ENCODE measurements at places on chromosomes 7 and 10.

GRCh38 chr10:129520440-129521080 lies 53.5 kb downstream of the MGMT start:
- no peak for DNase-seq

GRCh38 chr10:127386606-127387327 lies 162.3 kb upstream of the NPS start:
- no peak for DNase-seq

- no peak for DNase-seq
These were observed at the start of gene LRIT2 for GRCh38 chr10:84225427-84226173. Gene LRIT2, minus strand, starts transcription at chr10:84225544. Its CDS starts 24 bp downstream, at chr10:84225520.

DNA sequence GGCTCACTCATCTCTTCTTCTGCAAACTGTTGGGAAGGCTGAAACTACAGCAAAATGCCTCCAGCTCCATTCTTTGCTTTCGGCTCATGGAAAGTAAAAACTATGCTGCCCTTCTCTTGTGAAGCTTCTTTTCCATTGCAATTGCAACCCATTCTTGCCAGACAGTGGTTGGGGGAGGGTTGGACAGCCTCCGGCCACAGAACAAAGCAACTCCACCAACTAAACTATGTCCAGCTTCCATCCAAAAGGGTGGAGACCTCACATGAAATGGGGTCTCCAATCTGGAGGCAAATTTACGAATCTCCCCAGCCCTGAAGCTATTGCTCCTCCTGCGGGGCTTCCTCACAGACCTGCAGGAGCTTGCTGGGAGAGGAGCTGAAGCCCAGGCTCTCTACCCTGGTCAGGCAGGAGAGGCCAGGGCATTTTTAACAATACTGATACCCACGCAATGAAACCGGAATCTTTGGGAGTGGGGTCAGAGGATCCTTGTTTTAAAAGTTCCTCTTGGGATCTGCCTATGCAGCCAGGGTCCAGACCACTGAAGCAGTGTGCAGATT lies 549 bp downstream of the GPNMB start:
- no peak for DNase-seq

DNA sequence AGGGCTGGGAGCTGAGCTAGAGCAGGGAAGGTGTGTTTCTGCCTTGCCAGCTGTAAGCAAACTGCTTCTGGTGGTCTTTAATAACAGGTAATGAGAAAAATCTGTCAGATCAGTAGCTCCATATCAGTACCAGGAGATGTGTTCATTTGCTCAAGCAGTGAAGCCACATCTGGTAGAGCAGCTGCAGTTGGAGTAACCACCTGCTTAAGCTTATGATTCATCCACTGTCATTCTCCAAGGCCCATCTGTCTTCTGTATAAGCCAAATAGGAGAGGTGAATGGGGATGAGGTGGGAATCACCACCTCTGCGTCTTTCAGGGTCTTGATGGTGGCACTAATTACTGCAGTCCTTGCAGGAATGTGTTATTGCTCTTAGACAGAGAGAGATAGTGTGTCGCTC lies 18.4 kb upstream of the COBL start:
- no peak for DNase-seq

GRCh38 chr10:78859769-78860168 lies 209.0 kb upstream of the ZMIZ1 start:
- DNase-seq, result no peak

DNA sequence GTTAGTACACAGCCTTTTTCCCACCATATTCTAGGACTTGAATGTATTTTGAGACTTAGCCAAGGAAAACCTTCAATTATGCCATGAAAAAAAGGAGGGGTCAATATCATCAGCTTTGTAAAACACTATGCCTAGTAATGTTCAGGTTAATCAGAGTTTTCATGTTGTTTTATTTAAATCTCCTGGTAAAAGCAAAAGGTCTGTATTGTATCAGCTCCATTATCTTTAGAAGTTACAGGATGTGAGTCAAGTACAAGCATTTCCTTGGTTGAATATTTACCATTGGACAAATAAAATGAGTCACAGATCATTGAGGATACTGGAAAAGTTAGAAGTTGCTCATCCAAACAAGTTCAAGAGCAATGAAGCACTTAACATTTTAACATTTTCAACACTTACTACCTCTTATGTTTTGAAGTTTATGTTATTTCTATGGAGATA lies 89.9 kb upstream of the CAPZA2 start:
- no peak for DNase-seq

DNA sequence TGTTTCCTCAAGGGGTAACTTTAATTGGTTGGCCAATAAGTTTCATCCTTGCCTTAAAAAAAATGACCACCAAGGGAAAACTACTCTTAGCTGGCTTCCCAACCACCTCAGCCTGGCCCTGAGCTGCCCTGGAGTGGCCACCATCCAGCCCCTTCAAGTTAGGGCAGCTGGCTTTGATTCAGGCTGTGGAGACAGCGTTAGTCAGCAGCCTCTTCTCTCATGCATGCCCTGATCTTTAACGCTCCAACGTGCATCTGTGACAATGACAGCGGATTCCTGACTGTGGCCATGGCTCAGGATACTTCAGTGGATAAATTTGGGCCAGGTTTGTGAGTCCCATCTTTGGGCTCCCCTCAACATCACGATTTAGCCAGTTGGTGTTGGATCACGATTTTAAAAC lies 111.6 kb downstream of the RBM20 start:
- no peak for DNase-seq

- DNase-seq, result no peak
These were observed 218.7 kb downstream of the ABCA13 start for GRCh38 chr7:48389977-48390376.

DNA sequence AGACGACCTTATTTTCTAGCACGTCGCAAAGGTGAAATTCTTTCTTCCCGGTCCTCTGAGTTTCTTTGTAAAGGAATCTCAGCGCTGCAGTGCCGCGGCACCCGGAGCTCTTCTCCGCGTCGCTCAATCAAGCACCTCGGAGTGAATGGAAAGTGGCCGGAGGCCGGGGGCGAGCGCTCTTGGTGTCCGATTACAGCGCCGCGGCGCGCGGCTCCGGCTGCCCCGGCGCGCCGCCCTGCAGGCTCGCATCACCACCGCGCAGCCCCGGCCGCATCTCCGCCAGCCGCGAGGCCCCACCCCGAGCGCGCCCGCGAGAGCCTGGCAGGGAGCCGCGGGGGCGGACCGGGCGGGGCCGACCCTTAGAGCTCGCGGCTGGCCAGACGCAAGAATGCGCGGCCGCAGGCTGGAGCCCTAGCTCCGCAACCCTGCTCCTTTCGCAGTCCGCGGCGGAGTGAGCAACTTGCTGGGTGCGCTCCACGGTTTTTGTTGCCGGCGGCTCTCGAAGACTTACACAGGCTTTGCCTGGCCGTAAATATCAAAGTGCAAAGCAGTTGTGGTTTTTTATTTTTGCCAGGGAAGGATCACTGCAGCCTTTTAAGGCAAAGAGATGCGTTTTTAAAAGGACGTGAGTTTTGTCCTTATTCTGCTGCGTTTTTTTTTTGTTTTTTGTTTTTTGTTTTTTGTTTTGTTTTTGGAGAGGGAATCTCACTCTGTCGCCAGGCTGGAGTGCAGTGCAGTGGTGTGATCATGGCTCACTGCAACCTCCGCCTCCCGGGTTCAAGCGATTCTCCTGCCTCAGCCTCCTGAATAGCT lies at the start of gene SEMA3C:
Gene SEMA3C (minus strand): TSS at position 143 of the 813 bp plus-strand sequence. CDS start 2,270 bp downstream, outside the sequence.
- DNase-seq, result peak; percentile 3

- peak; percentile 32 for DNase-seq
These were observed 518 bp downstream of the WAPL start for GRCh38 chr10:86520871-86521677.

DNA sequence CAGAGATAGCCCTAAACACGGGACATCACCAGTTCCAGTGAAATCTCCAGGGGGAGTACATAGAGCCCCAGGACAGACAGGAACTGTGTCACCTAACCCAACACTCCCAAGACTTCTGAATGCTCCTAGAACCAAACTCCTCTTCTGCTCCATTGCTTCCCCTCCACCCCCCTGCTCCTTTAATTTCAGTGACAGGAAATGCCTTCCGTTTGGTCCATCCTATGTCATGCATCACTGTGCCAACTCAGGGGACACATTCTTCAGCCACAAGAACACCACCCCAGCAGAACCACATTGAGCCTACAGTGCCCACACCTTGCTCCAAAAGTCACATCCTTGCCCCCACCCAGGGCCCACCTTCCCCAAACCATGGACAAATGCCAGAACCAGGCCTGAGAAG lies 100.5 kb downstream of the KCNMA1 start:
- no peak for DNase-seq

DNA sequence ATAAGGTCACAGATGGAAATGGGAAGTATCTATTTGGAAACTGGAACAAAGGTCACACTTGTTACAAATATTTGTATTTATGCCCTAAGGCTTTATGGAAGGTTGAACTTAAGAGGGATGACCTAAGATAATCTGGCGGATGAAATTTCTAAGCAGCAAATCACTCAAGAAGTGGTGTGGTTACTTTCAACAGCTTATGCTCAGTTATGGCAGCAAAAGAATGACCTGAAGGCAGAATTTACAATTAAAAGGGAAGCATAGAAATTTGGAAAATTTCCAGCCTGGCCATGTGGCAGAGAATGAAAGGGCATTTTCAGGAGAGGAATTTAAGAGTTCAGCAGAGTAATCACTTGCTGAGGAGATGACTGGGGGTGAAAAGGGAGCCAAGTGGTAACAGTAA lies 95.8 kb upstream of the TNS3 start:
- DNase-seq, result no peak

GRCh38 chr7:138025215-138026186 lies 23.6 kb upstream of the CREB3L2 start:
- no peak for DNase-seq

DNA sequence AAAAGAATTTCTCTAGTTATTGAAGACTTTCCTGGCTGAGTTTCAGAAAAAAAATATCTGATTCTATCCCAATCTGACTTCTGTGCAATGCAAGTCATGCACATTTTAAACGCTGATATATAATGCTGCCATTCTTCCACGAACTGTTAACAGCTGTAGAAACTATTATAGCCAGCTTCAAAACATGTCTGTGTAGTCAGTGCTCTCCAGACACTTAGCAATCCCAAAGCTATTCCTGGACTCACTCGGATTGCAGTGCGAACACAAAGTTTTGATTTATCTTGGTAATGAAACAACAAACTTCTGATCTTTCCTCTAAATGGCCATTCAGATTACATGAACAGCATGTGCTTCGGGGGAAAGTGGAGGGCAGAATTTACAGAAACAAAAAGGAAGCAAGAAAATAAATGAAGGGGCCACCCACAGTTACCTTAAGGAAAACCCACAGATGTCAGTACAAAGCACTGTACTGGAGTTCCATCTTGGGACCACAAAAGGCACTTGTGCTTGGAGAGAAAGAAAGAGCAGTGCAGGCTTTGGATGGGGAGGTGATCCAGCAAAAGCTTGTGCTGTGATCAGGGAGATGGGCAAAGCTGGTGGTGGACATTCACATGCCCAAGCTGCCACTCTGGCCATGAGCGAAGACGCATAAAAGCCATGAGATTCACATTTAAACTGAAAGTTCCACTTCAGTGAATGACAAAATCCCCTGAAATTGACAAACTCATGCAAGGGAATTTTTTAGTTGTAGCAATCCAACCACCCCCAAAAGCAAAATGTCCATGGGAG lies 32.1 kb upstream of the ADO start:
- no peak for DNase-seq

DNA sequence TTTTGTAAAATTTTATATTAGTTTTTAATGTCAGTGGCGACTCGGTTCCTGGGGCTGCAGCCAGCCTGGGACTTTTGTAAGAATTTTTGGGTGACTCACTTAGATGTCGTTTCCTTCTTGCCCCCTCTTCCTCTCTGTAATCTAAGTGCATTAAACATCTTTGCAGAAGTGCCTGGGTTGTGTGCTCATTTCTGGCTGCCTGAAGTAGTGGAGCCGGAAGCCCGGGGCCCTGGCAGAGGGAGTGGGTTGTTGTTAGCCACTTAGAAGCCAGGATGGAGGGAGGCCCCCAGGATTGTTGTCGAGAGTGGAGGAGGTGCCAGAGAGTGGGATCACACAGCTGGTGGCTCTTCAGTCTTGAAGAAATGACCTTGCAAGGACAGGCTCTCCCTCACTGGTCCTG lies 11.0 kb upstream of the TRIM8 start:
- DNase-seq, result peak; percentile 33

DNA sequence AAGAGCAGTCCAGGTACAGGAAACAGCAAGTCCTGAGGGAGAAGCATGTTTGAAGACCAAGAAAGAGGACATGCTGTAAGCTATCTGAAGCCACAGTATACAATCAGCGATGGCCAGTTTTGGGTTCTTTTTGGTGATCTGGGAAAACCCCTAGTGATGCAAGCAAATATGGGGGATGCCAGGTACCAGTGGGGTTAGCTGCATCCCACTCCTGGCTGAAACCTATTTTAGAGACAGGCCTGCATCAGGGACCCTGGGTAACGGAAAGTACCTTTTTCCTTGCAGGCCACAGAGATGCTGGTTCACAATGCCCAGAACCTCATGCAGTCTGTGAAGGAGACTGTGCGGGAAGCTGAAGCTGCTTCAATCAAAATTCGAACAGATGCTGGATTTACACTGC lies 32.9 kb downstream of the AP3M1 start:
- no peak for DNase-seq

GRCh38 chr7:134750083-134751062 lies 29.1 kb upstream of the CALD1 start:
- DNase-seq, result peak; percentile 63

- DNase-seq, result no peak
These were observed 245.2 kb downstream of the ADAM12 start for GRCh38 chr10:126143117-126143516.

- no peak for DNase-seq
These were observed 153.1 kb downstream of the CDK14 start for GRCh38 chr7:90749262-90749661.

- no peak for DNase-seq
These were observed 68.8 kb downstream of the ITGB8 start for GRCh38 chr7:20399521-20399920.

GRCh38 chr7:100983451-100984187 lies 14.3 kb downstream of the MUC12 start:
- no peak for DNase-seq

DNA sequence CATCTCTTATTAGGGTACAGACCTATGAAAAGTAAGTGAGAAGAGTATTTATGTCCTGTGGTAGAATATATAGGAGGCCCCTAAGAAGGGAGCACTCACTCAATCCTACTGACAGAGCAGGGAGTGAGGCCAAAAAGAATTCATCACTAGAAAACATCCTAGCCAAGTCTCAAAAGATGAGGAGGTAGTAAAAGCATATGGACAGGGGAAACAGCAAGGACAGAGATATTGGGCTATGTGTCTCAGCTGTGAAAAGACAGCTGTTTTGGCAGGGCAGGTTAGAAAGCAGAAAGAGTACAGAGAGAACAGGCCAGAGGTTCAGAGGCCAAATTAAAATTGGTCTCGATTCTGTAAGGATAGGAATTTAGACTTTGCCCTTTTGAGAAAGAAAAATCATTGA lies 548.3 kb upstream of the ANKRD30A start:
- no peak for DNase-seq

DNA sequence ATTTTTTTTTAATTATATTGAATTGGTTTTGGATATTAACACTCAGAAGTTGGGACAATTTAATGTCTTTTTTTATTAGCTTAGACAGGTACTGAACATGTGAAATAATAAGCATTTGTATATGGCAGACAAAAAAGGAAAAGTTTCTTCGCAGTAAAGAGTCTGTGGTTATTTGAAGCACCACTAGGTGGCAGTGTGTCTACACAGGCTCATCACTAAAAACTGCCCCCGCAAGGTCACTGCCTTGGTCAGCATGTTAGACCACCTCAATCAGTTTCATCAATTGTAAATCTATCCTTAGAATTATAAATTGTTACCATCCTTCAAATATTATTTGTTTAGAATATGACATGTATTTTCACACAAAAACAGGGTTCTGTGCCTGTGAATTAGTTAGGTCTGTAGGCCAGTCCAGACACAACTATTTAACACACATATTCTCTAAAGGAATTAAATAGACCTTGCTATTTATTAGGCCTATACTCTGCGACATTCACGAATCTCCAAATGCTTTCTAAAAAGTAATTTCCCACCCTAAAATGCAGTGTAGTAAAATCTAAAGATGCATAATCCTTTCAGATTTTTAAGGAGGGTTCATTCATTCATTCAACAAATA lies 17.0 kb downstream of the PNLIPRP3 start:
- peak; percentile 1 for DNase-seq

Data from stimulated activated CD4-positive, alpha-beta T cell treated with anti-CD3 and anti-CD28 coated beads, Interleukin-12 subunit alpha, Interleukin-12 subunit beta, amount 100 ng/mL, for 4 hours (primary cell).